Stimulated activated naive CD4-positive, alpha-beta T cell (primary cell): ENCODE measurements at places on chromosomes 2 and 18.

DNA sequence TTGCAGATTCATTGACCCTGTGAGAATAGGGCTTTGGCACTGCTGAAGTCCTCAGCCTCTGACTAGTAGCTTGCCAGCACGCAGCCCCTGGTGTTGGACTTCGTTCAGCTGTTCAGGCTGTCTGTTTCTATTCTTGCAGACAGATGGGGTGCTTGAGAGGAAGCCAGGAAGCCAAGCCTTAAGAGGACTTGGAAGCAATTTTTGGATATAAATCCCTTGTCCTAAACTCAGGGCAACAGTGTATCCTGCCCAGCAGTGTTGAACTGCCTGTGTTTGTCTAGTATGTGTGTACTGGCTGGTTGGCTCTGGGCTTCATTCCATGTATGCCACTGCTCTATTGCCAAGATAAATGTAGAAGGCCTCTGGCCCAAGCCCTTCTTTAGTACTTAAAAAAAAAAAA is 108.6 kb downstream of the COMMD1 start:
- no peak for DNase-seq

DNA sequence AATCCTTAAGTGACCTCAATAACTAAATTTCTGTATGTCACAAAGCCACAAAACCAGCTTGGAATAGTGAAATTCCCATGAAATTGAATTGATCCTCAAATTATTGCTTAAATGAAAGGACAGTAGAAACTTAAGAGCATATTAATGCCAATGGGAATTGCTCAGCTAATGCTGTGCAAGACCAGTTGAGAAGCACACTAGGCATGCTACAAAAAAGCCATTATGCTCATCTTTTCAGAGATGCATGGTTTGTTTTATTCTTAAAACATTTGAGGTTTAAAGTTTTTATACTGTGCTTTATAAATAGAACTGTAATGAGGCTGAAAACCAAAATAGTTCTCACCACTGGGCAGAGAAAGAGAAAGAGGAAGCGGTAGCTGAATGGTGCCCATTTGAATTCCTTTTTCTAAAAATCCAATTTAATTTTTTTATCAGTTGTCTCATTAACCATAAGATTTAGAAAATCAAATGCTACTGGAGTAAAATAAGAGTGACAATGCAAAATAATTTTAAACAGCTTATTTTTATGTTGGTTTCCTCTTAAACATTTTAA is 98.6 kb downstream of the LNPK start:
- DNase-seq: no peak

- DNase-seq: no peak
Observed at GRCh38 chr2:57890464-57890863, 156.1 kb upstream of the VRK2 start.

- DNase-seq: no peak
Observed at GRCh38 chr18:9017905-9018227, 84.6 kb upstream of the NDUFV2 start.

DNA sequence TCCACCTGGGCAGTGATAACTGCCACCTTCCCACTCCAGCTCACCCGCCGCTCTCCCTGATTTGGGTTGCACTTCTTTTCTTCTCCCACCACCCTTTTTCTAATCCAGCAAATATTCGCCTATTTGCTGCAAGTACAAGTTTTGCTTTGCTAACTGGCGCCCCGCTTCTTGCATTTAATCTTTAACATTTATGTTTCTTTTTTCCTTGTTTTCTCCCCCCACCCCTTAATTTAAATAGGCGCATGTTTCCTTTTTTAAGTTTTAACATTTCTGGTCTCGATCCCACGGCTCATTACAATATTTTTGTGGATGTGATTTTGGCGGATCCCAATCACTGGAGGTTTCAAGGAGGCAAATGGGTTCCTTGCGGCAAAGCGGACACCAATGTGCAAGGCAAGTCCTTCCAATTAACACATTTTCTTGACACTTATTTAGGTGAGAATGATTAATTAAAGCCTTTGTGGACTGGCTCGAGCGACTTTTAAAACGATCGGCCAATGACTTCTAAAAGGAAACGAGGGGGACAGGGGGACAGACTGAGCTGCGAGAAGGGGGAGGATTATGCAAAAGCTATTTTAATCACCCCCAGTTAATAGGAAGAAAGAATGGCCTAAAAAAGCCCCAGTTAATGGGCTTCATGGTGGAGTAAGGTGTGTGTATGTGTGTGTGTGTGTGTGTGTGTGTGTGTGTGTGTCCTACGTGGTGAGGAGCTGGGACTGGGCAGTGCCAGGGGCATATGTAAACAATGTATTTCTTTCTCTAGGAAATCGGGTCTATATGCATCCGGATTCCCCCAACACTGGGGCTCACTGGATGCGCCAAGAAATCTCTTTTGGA is 1.6 kb downstream of the TBR1 start:
- DNase-seq: no peak

- no peak for DNase-seq
Observed at GRCh38 chr2:56739413-56739812, 555.6 kb downstream of the CCDC85A start.

- no peak for DNase-seq
Observed at GRCh38 chr18:37383036-37383785, 182.4 kb downstream of the CELF4 start.

DNA sequence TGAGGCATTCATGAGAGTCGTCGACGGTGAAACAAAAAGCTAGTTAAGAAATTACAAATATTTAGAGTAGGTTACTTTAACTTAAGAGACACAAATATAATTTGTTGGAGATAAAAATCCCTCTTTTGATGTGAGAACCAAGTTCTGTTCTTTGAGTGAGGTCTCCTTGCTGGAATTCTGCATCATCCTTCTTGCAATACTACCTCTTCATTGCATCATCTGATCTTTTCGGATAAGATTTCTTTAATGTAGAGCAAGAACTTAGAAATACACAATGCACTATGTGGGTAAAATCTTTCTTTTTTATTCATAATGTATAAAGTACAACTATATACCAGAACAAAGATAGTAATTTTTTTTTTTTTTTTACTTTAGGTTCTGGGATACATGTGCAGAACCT is 118.4 kb downstream of the ARL4C start:
- DNase-seq: no peak

GRCh38 chr2:207230261-207231105 is 64.7 kb upstream of the KLF7 start:
- DNase-seq: no peak

DNA sequence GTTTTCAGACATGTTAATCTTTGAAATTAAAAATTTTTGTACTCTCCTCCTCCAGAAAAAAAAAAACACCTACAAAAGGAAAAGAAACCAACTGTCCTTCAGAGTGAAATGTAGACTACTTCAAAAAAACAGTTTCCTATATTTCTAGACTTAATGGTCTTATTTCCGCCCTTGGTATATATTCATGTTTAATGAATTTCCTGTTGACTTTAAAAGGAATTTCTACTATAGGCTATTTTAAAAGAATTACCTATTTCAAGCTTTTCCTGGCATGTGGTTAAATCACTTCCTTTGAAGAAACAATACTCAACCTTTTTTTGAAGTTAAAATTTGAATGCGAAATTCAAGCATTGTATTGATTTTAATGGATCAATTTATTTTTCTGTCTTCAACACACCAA is 29.2 kb downstream of the GULP1 start:
- no peak for DNase-seq

GRCh38 chr18:68298330-68298729 is 416.6 kb downstream of the TMX3 start:
- DNase-seq: no peak

GRCh38 chr2:220985561-220985960 is 586.5 kb downstream of the EPHA4 start:
- no peak for DNase-seq

- no peak for DNase-seq
Observed at GRCh38 chr2:60826111-60826510, 55.3 kb upstream of the REL start.

DNA sequence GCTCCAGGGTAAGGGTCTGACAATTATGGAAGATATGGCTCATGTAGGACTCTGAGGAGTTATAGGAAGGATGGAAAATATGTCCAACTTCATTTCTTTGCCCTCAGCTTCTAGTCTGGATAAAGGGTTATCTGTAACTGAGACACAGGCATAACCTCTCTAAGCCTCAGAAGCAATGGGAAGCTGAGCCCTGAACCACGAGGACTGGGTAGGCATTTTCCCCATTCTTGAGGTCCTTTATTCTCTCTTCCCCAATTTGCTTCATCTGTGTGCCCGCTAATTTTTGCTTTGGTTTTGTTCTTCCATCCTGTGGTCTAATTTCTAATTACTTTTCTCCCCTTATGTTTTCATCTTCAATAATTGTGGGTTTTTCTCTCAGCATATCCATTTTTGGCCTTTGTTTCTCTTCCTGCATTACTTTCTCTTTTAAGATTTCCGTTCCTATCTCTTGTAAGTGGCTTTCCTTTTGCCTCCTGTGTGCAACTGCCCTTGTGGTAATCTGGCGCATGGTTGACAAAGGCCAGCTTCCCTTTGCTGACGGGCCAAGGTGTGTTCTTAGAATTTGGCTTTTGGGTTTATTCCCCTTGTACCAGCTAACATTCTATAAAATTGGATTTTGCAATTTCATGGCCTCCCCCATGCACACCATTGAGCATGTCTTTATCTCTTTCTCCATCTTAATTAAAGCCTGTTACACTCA is 343.8 kb downstream of the TXNL1 start:
- no peak for DNase-seq

- no peak for DNase-seq
Observed at GRCh38 chr18:11149441-11150270, at the start of gene PIEZO2. Gene PIEZO2 (minus strand): TSS chr18:11149569. CDS start chr18:11148588, 981 bp downstream.

- DNase-seq: no peak
Observed at GRCh38 chr2:234345921-234346320, 151.0 kb downstream of the ARL4C start.

DNA sequence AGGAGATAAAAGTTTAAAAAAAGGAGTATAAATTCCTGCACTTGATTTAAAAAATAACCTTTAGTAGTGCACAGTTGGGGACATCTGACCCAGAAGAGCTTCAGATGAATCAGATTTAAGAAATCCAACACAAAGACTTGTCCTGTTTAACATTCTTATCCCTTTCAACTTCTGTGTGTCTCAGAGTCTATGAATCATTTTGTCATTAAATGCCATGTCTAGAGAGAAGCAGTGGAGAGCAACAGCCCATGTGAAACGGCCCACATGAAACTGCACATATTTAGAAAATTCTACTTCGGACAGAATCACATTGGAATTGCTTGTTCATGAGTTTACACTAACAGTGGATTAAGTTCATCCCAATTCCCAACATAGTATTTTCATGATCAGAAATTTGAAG is 278.6 kb downstream of the SLC8A1 start:
- no peak for DNase-seq
